ENCODE measurements at places on chromosomes 6 and 20.

DNA sequence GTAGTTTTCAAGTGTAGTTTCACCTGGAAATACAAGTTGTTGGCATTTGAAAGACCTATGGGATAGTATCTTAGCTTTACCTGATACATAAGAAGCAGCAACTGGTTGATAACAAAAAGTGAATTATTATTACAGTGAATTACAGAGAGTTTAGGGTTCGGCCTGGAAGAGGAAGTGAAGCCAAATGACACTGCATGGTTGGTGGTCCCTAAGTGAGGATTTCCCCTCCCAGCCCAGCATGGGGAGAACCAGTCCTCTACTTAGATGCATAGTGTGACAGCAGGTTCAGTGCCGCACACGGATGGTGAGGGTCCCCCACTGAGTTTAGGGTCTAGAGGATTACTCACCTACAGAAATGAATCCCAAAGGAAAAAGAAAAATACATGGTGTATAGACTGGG is 18.1 kb downstream of the HLA-DPB1 start:
- H3K4me3 ChIP-seq, result no peak overlapping the region
- DNase-seq, result no peak
- H3K4me1 ChIP-seq, result no peaks in the 10 kb centered on the region
- no peaks in the 10 kb centered on the region for H3K27me3 ChIP-seq
- no peaks in the 10 kb centered on the region for H3K36me3 ChIP-seq
- H3K27ac ChIP-seq, result no peak overlapping the region

DNA sequence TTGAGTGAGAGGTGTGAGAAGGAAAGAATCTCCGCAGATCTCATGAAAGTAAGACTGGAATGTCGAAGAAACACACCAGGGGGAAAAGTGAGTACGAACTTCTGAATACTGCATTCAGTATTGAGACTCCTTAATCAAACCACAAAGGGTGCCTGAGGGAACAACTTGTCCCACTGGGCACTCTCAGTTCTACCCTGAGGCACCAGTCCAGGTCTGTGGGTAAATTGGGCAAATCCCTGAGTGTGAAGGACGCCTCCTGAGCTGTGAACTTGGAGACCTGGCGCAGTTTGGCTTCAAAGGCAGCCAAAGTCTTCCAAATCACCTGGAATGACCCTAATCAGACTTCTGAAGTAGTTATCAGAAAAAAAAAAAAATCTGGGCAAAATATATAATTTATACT is 329.7 kb downstream of the BTBD9 start:
- peaks cover 30% of the 10 kb centered on the region for H3K4me1 ChIP-seq
- H3K4me3 ChIP-seq, result no peak overlapping the region
- H3K36me3 ChIP-seq, result no peaks in the 10 kb centered on the region

- H3K27me3 ChIP-seq, result no peaks in the 10 kb centered on the region
- H3K4me1 ChIP-seq, result peaks cover 9% of the 10 kb centered on the region
- no peak for DNase-seq
- no peak overlapping the region for H3K27ac ChIP-seq
- no peak overlapping the region for H3K4me3 ChIP-seq
- no peaks in the 10 kb centered on the region for H3K36me3 ChIP-seq
Observed at GRCh38 chr6:20700375-20700774, 166.1 kb downstream of the CDKAL1 start.

- no peak overlapping the region for H3K27ac ChIP-seq
- H3K4me1 ChIP-seq, result no peaks in the 10 kb centered on the region
- no peak overlapping the region for H3K4me3 ChIP-seq
- H3K36me3 ChIP-seq, result no peaks in the 10 kb centered on the region
- DNase-seq, result no peak
Observed at GRCh38 chr6:167331565-167331964, 6.7 kb downstream of the TTLL2 start.

GRCh38 chr20:62065674-62066338 is at the start of gene TAF4:
TSS of gene TAF4 (minus strand) at chr20:62065881. CDS start at chr20:62065810, 71 bp downstream.
- H3K4me1 ChIP-seq, result peaks cover 39% of the 10 kb centered on the region
- H3K27ac ChIP-seq, result peak within 1 kb of the TSS; percentile 96
- DNase-seq, result peak; percentile 79
- no peaks in the 10 kb centered on the region for H3K36me3 ChIP-seq
- peak within 1 kb of the TSS; percentile 86 for H3K4me3 ChIP-seq
- no peaks in the 10 kb centered on the region for H3K27me3 ChIP-seq

DNA sequence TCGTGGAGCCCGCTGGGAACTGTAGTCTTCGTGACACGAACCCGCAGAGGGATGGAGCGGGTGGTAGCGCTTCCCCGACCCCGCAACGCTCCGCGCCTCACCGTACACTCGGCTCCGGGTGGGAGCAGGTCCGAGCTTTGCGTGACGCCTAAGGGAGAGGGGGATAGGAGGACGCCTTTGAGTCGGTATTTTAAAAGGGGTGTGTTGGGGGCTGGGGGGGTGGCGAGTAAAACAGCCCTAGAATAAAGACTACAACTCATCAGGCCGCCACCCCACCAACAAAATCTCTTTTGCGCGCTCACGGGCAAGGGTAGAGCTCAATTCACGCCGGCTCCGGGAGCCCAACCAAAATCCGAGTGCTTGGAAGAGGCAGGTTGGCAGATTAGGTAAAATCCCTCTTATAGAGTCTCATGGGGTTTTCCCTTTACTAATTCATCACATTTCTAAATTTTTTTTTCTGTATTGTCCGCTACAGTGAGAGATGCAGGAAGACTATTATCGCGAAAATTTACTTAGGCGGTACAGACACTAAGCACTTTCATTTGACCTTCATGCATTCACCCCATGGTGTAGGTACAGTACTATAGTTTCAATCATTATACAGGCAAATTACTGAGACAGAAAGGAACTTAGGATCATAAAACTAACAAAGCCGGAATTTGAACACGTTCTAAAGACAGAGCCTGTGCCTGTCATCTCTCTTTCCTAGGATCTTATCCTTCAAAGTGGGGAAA is 706 bp upstream of the SNX14 start:
- DNase-seq, result peak; percentile 56
- no peaks in the 10 kb centered on the region for H3K27me3 ChIP-seq
- no peaks in the 10 kb centered on the region for H3K4me1 ChIP-seq
- H3K4me3 ChIP-seq, result peak overlapping the region; percentile 76
- H3K27ac ChIP-seq, result peak overlapping the region; percentile 92

- no peak for DNase-seq
- no peak overlapping the region for H3K27ac ChIP-seq
- H3K4me1 ChIP-seq, result no peaks in the 10 kb centered on the region
- H3K27me3 ChIP-seq, result no peaks in the 10 kb centered on the region
Observed at GRCh38 chr20:51206032-51206662, 183.2 kb upstream of the KCNG1 start.

GRCh38 chr6:14656078-14656521 is 538.5 kb downstream of the CD83 start:
- DNase-seq, result no peak
- no peaks in the 10 kb centered on the region for H3K27me3 ChIP-seq
- H3K27ac ChIP-seq, result no peak overlapping the region
- peaks cover 12% of the 10 kb centered on the region for H3K4me1 ChIP-seq
- no peak overlapping the region for H3K4me3 ChIP-seq

DNA sequence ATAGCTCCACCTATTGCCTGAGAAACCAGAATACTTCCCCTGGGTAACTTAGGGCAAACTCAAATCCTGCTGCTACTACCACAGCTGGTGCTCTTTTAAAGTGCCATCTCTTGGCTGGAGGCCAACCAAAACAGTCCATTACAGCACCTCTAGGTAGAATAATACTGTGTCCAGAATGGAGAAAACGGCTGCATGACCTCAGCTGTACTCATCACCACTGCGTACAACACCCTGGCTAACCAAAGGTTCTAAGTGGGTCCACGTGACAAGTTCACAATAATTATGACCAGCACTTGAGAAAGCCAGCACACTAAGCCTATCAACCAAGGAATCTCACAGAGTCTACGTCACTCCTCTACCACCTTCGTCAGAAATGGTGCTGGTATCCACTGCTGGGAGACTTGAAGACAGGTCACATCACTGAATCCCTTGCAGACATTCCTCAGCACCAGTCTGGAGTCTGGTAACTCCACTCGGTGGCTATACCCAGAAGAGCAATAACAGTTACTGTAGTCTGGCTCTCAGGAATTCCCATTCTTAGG is 40.9 kb upstream of the PKIB start:
- no peaks in the 10 kb centered on the region for H3K27me3 ChIP-seq
- DNase-seq, result no peak
- no peak overlapping the region for H3K27ac ChIP-seq
- no peak overlapping the region for H3K4me3 ChIP-seq

DNA sequence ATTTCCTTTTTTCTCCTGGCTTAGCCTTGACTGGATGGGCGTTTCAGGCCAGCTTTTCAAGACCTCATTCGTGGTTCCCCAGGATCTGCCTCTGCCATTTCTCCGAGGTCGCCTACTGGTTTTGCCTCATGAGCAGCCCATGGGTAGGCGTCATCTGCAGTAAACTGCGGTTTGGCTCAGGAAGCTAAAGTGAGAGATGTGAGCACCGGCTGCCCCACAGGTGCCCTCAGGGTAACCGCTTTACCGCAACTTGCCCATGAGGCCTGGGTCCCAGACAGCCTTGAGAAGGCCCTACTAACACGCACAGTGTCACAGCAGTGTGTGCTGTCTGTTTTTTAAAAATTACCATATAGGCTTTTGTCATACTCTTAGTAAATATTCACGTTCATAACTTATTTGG is 53.4 kb upstream of the TBXT start:
- H3K4me3 ChIP-seq, result no peak overlapping the region
- no peak overlapping the region for H3K27ac ChIP-seq
- no peaks in the 10 kb centered on the region for H3K27me3 ChIP-seq

GRCh38 chr6:79784395-79784753 is 153.2 kb downstream of the SH3BGRL2 start:
- DNase-seq, result no peak
- no peaks in the 10 kb centered on the region for H3K36me3 ChIP-seq
- no peaks in the 10 kb centered on the region for H3K27me3 ChIP-seq
- no peak overlapping the region for H3K27ac ChIP-seq

GRCh38 chr6:25192590-25193459 is 86.3 kb upstream of the CARMIL1 start:
- H3K36me3 ChIP-seq, result no peaks in the 10 kb centered on the region
- no peaks in the 10 kb centered on the region for H3K27me3 ChIP-seq
- H3K4me1 ChIP-seq, result no peaks in the 10 kb centered on the region
- DNase-seq, result no peak
- no peak overlapping the region for H3K4me3 ChIP-seq
- no peak overlapping the region for H3K27ac ChIP-seq

DNA sequence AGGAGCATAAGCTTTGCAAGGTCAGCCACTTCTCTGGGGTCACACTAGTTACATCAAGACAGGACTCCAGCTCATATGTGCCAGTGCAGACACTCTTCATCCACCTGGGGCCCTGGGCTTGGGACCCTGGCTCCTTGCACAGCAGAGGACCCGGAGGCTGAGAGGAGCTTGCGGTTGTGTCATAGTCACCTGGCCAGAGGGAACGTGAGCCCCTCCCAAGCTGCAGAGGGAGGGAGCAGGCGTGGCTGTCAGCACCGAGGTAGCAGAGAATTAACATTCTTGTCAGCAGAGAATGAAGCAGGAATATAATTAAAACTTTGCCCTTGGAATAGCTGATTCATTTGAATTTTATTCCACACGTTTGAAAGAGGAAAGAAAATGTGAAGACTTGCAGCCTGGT is 36.8 kb downstream of the BCAS4 start:
- DNase-seq, result no peak
- no peaks in the 10 kb centered on the region for H3K27me3 ChIP-seq
- H3K36me3 ChIP-seq, result no peaks in the 10 kb centered on the region

- peak; percentile 67 for DNase-seq
- no peak overlapping the region for H3K4me3 ChIP-seq
- H3K36me3 ChIP-seq, result no peaks in the 10 kb centered on the region
- H3K27ac ChIP-seq, result no peak overlapping the region
Observed at GRCh38 chr6:149934249-149935156, 7.3 kb upstream of the ULBP2 start.

GRCh38 chr6:141700819-141701218 is 431.9 kb upstream of the GJE1 start:
- H3K4me3 ChIP-seq, result no peak overlapping the region
- no peaks in the 10 kb centered on the region for H3K4me1 ChIP-seq
- DNase-seq, result no peak

- DNase-seq, result no peak
- H3K4me3 ChIP-seq, result no peak overlapping the region
- H3K27ac ChIP-seq, result no peak overlapping the region
- no peaks in the 10 kb centered on the region for H3K27me3 ChIP-seq
Observed at GRCh38 chr20:9059931-9060330, 9.0 kb upstream of the PLCB4 start.

GRCh38 chr6:37141281-37142049 is 28.5 kb upstream of the PIM1 start:
- peak overlapping the region; percentile 47 for H3K27ac ChIP-seq
- no peaks in the 10 kb centered on the region for H3K27me3 ChIP-seq
- H3K4me3 ChIP-seq, result no peak overlapping the region
- H3K4me1 ChIP-seq, result peaks cover 38% of the 10 kb centered on the region
- DNase-seq, result peak; percentile 79

- no peak overlapping the region for H3K27ac ChIP-seq
- no peaks in the 10 kb centered on the region for H3K36me3 ChIP-seq
- DNase-seq, result no peak
Observed at GRCh38 chr6:113805173-113805790, 51.9 kb upstream of the MARCKS start.

DNA sequence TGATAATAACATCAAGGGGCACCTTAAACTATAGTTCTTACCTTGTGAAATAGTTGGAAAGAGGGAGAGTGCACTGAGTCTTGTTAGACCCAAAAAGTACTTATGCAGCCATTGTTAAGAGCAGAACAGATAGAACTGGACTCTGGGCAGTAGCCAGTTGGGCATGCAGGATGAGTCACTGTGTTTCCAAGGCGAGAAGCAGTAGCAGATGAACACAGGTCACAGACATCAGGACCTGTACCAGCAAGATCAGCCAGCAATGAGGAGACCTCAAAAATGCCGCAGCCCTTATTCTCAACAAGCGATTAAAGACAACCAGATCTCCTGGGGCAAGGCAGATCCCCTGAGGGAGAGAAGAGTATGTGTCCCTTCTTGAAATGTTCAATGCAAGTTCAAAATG is 79.0 kb downstream of the SAMD3 start:
- H3K27me3 ChIP-seq, result no peaks in the 10 kb centered on the region
- H3K27ac ChIP-seq, result no peak overlapping the region
- no peak for DNase-seq
- peaks cover 6% of the 10 kb centered on the region for H3K4me1 ChIP-seq
- no peak overlapping the region for H3K4me3 ChIP-seq

DNA sequence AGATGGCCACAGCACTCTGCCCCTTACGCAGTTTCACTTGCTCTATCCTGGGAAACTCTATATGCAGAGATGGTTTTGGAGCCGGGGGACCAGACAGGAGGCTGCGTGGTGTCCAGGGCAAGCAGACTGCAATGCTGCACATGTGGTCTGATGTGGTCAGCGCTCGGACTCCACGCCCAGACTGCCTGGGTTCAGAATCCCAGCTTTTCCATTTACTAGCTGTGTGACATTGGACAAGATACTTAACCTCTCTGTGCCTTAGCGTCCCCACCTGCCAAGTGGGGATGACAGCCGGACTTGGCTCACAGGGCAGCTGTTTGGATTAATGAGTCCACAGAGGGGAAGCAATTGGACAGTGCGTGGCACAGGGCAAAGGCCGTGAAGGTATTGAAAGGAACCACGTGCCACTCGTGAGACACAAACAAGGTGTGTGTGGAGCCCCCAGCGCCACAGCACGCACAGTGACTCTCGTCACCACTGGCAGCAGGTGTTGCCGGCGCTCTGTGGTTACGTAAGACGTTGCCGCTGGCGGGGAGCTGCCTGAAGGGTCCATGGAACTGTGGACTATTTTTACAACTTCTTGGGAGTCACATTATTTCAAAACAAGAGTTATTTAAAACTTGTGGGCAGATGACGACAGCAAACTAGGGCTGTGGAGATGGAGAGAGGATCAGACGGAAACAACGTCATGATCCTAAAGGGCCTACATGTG is 201.4 kb downstream of the PREX1 start:
- H3K4me1 ChIP-seq, result no peaks in the 10 kb centered on the region
- H3K27ac ChIP-seq, result no peak overlapping the region
- no peak overlapping the region for H3K4me3 ChIP-seq
- H3K36me3 ChIP-seq, result no peaks in the 10 kb centered on the region
